ENCODE measurements at places on chromosomes 12 and 14.
A peak's percentile ranks its signal among the peaks of the same experiment; 100 is the strongest.

GRCh38 chr14:93522221-93522620 is 91.5 kb downstream of the UNC79 start:
- DNase-seq = no peak

DNA sequence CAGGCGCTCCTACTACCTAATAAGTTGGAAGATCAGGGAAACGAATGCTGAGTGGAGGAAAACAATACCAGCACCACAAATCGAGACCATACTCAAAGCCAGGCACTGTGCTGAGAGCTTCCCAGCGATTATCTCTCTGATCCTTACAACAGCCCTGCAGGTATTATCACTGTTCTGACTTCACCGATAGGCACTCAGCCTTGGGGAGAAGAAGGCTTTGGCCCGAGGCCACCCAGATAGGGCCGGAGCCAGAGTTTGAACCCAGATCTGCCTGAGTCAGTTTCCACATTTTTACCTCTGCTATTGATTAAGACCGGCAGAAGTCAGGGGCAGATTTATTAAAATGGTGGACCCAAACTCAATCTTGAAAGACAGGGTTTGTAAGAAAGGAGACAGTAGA is 4.9 kb downstream of the SVOP start:
- DNase-seq = no peak

DNA sequence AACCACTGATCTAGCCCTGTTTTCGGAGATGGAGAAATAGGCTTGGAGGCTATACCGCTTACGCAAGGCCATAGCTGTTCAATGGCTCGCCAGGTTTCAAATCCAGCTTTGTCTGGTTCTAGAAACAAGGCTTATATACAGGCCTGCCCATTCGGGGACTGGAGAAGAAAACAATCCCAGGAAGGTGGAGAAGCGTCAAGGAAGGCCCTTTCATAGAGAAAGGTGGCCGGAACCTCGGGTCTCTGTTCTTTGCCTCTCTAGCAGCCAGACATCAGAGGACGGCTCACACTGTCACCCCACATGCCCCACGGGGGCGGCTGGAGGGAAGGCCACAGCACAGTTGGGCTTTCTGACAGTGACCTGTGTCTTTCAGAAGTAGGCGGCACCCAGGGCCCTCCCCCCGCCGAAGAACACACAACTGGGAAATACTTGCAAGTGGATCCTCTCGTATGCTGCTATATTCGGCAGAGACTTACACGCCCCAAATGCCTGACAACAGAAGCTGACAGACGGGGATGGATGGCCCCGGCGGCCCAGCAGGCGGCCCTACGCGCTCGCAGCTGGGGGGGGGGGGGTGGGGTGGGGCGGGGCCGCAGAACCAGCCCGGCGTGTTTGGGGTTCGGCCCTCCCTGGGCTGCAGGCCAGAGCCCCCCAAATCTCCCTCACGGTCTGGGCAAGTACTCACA is 4.5 kb upstream of the SETD1B start:
- peak; percentile 75 for DNase-seq

GRCh38 chr14:59510966-59511365 is 26.6 kb downstream of the JKAMP start:
- no peak for DNase-seq

DNA sequence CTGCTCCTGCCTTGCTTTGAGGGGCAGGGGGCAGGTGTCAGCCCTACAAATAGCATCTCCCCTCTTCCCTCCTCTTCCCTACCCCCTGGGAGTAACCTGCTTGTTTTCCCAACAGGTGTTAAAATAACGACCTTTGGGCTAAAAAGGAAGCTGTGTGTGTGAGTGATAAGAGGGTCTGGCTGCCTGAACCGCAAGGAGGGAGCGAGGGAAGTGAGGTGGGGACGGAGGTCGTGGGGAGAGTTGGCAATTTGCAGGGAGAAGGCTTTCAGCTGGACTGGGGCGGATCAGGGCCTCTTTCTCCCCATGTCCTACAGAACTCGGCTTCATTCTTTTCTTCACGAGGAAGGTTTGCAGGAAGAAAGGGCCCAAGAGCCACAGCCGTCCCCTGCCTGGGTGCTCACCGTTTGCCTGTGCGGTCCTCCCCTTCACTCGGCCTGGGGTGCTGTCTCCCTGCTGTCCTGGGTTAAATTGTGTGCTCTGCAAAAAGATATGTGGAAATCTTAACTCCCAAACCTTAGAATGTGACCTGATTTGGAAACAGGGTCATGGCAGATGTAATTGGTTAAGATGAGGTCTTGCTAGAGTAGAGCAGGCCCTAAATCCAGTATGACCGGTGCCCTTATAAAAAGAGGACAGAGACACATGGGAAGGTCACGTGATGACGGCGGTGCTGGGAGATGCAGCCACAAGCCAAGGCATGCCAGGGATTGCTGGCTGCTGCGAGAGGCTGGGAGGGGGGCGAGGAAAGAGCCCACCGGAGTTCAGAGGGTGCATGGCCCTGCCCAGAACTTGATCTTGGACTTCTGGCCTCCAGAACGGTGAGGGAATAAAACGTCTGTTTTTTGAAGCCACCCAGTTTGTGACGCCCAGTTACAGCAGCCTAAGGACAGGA is 38.7 kb upstream of the NCOR2 start:
- DNase-seq = no peak
